ENCODE measurements at places on chromosomes 7 and 10. TPM values are rescaled to one million over a fixed set of nuclear protein-coding genes. Genes with fewer than 3 reads are reported as not detected.
A peak's percentile ranks its signal among the peaks of the same experiment; 100 is the strongest.

MRPL32 gene
- total RNA-seq = 66.0 TPM

AQP1 gene
- total RNA-seq = 0.72 TPM

TAF6 gene
- total RNA-seq = 42.1 TPM

DNA sequence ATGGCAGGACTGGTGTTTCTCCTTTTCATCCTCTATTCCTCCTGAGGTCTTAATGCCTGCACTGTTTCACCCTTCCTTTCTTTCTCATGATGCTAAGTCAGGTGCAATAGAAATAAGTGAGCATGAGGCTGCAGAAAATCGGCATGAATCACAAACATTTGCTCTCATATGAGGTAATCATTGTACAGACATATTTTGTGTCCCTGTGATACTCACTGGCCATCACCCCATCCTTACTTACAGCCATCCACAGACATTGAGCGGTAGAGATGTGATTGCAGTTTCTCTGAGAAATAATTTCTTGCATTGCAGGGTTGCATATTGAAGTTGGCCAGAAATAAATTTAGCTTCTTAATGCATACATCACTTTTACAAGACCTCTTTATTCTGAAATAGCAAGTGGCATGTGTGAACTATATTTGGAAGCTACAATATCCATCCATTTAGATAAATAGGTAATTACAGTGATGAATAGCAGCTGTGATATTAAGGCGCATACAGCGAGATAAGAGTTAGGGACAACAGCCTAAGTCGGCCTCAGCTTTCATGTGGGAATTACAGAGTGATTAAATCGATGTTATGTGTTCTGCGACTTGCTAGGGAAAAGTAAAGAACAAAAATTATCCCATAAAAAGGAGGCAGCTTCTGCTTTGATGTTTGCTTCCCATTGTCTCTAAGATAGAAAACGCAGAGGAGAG lies 612.6 kb downstream of the SORCS3 start:
- H3K4me3 ChIP-seq = no peak overlapping the region
- no peak for DNase-seq
- H3K27ac ChIP-seq = no peak overlapping the region
- H3K4me1 ChIP-seq = no peaks in the 10 kb centered on the region
- no peaks in the 10 kb centered on the region for H3K36me3 ChIP-seq

DNA sequence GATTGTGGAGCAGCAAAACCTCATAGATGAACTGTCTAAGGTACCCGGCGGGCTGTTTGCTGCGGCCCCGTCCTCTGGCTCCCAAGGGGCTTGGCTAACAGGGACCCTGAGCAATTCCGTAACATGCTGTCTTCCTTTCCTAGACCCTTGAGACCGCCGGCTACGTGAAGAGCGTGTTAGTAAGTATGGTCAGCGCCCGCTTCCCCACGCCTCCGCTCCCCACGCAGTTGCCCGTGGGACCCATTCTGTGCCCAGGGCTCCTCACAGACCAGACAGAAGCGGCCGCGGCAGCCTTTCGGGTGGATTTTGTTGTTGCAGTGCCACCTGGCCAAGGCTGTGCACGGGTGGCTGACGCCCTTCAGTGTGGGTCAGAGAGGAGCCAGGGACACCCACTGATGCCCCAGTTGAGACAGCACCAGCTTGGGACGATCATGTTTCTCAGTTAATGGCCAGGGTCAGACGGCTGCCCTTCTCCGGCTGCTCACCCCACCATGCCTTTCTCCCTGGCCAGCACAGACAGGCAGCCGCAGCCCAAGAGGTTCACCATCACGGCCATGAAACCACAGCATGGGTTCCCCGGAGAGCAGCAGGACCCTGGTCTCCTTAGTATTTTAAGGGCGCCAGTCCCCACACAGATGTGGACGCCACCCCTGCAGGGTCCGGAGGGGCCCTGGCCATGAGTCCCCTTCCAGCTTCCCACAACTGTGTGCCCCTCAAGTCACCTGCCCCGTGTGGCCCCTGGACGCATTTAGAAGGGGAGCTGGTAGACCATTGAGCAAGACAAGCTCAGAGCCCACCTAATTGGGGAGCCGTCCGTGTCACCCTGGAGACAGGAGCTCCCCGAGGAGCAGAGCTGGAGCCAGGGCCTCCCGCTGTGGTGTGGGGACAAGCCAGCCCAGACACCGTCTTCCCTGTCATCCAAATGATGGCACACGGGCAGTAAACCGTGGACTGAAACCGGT lies 49.4 kb upstream of the DPYSL4 start:
- H3K4me1 ChIP-seq = no peaks in the 10 kb centered on the region
- DNase-seq = no peak
- H3K4me3 ChIP-seq = no peak overlapping the region

DNA sequence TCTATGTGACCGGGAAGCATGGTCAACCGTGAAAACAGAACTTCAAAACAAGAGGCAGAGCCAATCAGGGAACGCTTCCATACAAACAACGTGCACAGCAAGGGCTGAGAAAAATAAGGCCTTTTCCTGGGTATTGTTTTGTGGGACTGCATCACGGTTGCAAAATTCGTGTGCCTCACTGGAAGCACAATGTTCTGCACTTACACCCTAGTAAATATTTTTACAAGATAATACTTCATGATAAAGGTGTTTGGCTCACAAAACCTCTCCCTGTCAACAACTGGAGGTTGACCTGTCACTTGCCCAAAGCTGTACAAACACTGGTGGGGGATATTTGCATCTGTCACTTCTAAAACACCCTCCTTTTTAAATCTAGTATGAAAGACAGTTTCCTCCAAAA lies 37.0 kb downstream of the KLF6 start:
- H3K27ac ChIP-seq = no peak overlapping the region
- no peaks in the 10 kb centered on the region for H3K27me3 ChIP-seq
- no peak overlapping the region for H3K4me3 ChIP-seq
- H3K36me3 ChIP-seq = no peaks in the 10 kb centered on the region
- DNase-seq = no peak
- H3K4me1 ChIP-seq = peaks cover 6% of the 10 kb centered on the region

DNA sequence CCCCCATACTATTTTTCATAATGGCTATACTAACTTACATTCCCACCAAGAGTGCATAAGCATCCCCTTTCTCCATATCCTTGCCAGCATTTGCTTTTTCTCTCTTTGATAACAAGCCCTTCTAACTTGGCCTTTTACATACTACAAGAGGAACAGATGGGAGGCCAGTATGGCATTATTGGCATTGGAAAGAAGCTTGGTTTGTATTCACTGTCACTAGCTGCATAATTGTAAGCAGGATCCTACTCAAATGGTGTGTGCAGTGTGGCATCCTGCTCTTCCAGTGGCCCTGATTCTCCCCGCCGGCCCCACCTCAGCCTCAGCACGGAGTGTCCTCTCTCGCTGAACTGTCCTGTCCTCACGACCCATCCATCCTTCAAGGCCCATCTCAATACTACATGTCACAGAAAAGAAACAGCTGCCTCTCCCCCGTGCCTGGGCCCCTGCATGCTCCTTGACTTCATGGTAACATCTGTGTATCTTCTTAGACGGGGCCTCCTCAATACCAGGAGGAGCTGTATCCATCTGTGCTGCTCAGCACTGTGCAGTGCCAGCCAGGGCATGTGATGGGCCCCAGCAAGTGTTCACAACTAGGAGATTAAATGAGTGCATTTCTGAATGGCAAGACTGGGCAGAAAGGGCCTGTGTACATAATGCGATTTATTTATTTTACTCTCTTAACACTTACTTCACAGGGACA lies 205.2 kb downstream of the COBL start:
- H3K36me3 ChIP-seq = no peaks in the 10 kb centered on the region
- H3K4me1 ChIP-seq = no peaks in the 10 kb centered on the region
- no peak for DNase-seq
- no peak overlapping the region for H3K27ac ChIP-seq
- no peaks in the 10 kb centered on the region for H3K27me3 ChIP-seq

- no peaks in the 10 kb centered on the region for H3K27me3 ChIP-seq
- no peak overlapping the region for H3K4me3 ChIP-seq
- no peak overlapping the region for H3K27ac ChIP-seq
- no peak for DNase-seq
These were observed 552.1 kb downstream of the PARD3 start for GRCh38 chr10:34262985-34263384.

DNA sequence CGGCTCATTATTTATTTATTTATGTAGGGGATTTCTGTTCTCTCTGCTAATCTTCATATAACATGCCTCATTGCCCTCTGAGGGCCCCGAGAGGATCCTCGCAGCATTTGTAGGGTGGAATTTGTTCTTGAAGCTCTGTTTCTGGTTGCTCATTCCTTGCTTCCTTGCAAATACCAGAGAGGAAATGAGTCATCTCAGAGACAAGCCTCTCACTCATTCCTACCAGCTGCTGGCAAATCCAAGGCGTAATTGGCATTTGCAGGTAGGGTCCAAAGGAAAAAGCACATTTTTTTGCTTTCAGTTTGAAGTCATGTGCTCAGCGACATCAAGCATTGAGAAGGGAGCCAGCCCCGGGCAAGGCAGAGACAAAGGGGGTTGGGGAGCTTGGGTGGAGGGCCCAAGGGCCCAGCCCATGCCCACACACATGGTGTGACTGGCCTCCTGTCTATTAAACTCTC lies 501.6 kb downstream of the GALNT17 start:
- no peak overlapping the region for H3K27ac ChIP-seq
- H3K4me1 ChIP-seq = no peaks in the 10 kb centered on the region
- no peaks in the 10 kb centered on the region for H3K36me3 ChIP-seq
- no peak for DNase-seq

- H3K4me3 ChIP-seq = no peak overlapping the region
- DNase-seq = no peak
- H3K27ac ChIP-seq = no peak overlapping the region
- H3K27me3 ChIP-seq = no peaks in the 10 kb centered on the region
- H3K4me1 ChIP-seq = no peaks in the 10 kb centered on the region
- H3K36me3 ChIP-seq = no peaks in the 10 kb centered on the region
These were observed 49.0 kb downstream of the RBAK start for GRCh38 chr7:5094641-5095040.

DNA sequence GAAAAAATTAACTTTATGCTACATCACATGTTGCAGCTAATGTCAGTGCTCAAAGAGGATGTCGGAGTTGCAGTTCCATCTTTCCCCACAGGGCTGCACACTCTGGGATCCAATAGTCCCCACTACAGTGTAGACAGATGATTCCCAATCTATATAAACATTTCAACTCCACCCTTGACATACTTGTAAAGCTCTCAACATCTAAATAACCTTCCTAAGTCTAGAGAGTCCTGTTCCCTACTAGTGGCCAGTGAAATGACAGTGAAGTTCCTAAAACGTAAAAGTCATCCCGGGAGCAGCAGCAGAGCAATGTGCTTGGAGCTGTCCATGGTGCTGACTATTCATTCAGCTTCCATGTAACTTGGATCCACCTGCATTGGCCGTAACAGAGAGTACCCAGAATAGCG lies 145.1 kb downstream of the GRM8 start:
- no peaks in the 10 kb centered on the region for H3K36me3 ChIP-seq
- DNase-seq = peak; percentile 8
- H3K27ac ChIP-seq = no peak overlapping the region
- no peaks in the 10 kb centered on the region for H3K4me1 ChIP-seq

GRCh38 chr10:3879073-3879472 lies 94.1 kb upstream of the KLF6 start:
- peaks cover 30% of the 10 kb centered on the region for H3K4me1 ChIP-seq
- H3K27ac ChIP-seq = no peak overlapping the region
- H3K27me3 ChIP-seq = no peaks in the 10 kb centered on the region
- H3K36me3 ChIP-seq = no peaks in the 10 kb centered on the region

- no peak overlapping the region for H3K4me3 ChIP-seq
- H3K27me3 ChIP-seq = no peaks in the 10 kb centered on the region
- H3K36me3 ChIP-seq = peaks cover 4% of the 10 kb centered on the region
- no peak for DNase-seq
These were observed 95.6 kb downstream of the OSBPL3 start for GRCh38 chr7:24884401-24884800.
